GM23338 (cell line): ENCODE measurements at places on chromosomes 16 and 17.
A peak's percentile ranks its signal among the peaks of the same experiment; 100 is the strongest.

GRCh38 chr16:1923299-1924034 lies 5.3 kb upstream of the HS3ST6 start:
- peak; percentile 83 for DNase-seq

DNA sequence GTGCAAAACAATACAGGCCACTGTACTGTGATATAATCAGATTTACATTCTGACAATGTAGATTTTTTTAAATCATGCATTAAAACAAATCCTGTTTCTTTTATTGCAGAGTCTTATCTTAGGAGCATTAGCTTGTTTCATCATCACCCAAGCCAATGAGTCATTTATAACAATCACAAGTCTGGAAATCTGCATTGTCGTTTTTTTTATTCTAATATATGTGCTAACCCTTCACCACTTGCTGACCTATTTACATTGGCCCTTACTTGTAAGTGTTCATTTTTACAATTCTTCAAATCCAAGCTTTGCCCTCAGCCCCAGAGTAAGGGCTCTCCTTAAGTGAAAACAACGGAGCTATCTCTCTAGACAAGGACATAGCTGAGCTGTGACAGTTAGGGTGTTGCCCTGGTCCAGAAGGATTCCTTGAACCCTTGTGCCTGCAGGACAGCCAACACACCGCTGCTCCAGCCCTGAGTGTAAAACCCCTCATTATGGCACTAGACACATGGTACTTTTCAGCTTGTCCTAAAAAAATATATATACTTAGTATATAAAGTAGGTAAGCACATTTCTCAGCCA lies 3.7 kb downstream of the CMTM1 start:
- no peak for DNase-seq

- no peak for DNase-seq
These were observed 6.9 kb downstream of the CREBBP start for GRCh38 chr16:3873482-3874173.

DNA sequence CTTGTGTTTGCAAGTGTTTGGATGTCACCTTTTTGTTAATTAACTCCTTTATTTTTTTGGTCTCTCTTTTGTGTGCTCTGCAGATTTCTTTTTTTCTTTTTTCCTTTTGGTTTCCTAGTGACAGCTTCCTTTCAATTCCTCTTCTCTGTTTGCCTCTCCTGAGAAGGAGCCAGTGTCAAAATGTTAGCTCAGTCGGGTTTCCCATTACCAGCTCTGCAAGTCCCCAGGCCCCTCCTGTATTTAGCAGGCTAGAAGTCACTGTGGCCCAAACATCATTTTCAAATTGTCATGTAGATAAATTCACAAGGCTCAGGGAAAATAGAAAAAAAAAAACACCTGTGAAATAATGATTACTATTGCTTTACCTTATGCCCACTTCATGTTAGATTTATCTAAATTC lies 1621.6 kb downstream of the CDH8 start:
- peak; percentile 22 for DNase-seq

- no peak for DNase-seq
These were observed 96.8 kb downstream of the MAP2K6 start for GRCh38 chr17:69511250-69511649.

GRCh38 chr16:11276896-11277593 lies 765 bp upstream of the PRM2 start:
- DNase-seq: no peak

DNA sequence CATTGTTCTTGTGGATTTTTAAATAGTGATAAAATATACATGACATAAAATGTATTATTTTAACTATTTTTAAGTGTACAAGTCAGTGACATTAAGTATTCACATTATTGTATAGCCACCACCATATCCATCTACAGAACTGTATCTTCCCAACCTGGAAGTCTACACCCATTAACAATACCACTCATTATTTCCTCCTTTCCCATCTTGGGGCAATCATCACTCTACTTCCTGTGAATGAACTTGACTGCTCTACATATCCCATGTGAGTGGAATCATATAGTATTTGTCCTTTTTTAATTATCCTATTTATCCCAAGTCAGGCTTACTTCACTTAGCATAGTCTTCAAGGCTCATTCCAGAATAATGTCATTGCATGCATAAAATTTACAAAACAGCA lies 40.7 kb upstream of the MMP2 start:
- DNase-seq: no peak

DNA sequence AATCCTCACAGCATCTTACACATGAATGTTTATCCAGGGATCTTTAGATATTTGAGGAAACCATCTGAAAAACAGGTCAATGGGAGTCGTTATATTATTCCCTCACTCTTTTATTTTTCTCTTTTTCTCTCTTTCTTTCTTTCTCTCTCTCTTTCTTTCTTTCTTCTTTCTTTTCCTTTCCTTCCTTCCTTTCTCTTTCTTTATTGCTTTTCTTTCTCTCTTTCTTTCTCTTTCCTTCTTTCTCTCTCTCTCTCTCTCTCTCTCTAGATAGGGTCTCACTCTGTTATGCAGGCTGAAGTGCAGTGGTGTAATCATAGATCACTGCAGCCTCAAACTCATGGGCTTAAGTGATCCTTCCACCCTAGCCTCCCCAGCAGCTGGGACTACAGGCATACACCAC lies 20.3 kb upstream of the OR4D1 start:
- DNase-seq: no peak

- DNase-seq: peak; percentile 93
These were observed 23.7 kb upstream of the RCVRN start for GRCh38 chr17:9928601-9929333.

- DNase-seq: no peak
These were observed 32.5 kb upstream of the DHRS7B start for GRCh38 chr17:21094298-21094704.

- DNase-seq: no peak
These were observed 350.0 kb upstream of the ERCC4 start for GRCh38 chr16:13569986-13570385.

DNA sequence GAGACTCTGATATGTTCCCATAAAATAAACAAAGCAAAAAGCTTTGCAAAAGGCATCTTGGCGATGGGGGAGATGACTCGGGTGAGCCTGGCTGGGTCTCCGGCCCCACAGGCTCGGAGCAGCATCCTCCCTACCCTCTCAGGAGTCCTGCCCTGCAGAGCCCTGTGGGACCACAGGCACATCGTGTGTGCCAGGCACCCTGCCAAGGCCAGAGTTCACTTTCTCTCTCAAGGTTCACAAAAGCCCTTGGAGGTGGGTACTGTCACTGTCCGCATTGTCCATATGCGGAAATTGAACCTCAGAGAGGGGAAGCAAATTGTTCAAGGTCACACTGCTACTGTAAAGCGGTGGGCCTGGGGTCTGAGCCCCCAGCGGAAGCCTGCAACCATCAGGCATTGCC lies 48.5 kb downstream of the CRISPLD2 start:
- no peak for DNase-seq

DNA sequence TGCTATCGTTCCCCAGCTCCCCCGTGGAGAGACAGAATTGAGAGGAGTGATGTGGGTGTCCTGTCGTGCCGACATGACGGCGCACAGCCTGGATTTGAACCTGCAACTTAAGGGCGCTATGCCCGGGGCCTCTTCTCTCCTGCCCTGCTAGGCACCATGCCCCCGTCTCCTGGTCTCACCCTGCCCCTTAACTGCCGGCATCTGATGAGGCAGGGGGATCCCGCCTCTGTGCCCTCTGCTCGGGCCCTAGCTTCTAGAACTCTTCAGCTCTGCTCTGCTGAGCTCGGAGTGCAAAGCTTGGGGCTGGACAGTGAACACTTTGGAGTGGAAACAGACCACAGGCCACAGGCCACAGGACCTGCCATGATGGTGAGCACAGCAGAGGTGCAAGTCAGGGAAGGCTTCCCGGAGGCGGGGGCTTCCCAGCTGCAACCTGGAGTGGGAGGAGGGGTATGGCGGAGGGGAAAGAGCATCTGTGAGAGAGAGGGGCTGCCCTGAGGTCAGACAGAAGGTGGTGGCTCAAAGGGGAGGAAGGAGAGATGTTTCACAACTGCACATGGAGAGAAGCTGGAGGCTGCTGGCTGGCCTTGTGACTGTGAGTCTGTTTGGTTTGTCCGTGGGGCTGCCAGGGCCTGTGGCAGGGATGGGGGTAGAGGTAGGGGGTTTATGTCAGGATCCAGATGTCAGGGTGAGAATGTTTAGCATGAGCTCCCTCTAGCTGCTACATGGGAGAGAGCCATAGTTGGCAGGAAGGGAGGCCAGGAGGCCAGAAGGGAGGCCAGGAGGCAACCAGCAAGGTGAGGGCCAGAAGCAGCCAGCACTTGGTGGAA lies 107.8 kb downstream of the CRLF3 start:
- peak; percentile 63 for DNase-seq

DNA sequence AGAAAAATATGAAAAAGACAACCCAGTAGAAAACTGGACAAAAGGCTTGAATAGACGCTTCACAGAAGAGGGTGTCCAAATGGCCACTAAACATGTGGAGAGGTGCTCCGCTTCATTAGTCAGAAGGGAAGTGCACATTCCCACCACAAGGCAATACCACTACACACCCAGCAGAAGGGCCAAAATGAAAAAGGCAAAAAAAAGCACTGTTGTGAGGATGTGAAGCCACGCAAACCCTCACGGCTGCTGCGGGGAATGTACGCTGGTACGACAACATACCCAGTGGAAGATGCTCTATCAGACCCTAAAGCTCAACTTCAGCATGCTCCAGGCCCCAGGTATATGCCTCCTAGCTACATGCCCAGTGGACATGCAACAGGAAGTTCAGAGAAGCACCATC lies 17.0 kb downstream of the PIK3R5 start:
- DNase-seq: no peak

GRCh38 chr17:77535892-77536291 lies 395.1 kb downstream of the SEC14L1 start:
- no peak for DNase-seq

- no peak for DNase-seq
These were observed 94.6 kb downstream of the EMP2 start for GRCh38 chr16:10485698-10486382.

DNA sequence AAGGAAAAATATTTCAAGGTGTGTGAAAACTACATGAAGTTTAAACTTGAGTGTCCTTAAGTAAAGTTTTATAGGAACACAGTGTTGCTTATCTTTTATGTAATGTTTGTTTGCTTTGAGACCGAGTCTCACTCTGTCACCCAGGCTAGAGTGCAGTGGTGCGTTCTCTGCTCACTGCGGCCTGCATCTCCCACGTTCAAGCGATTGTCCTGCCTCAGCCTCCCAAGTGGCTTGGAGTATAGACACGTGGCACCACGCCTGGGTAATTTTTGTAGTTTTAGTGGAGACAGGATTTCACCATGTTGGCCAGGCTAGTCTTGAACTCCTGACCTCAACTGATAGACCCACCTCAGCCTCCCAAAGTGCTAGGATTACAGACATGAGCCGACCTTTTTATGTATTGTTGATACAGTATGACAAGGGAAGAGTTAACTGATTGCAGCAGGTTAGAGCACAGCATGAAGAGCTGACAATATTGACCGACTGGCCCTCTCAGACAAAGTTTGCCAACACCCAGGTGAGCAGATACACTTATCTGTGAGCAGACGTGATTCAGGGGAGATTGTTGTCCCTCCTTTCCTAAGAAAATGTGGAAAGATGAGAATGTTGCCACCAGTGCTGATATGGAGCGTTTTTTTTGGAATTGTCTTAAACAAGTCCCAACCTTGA lies 373.7 kb downstream of the WWOX start:
- DNase-seq: no peak

GRCh38 chr17:40317345-40317873 lies 8.4 kb downstream of the RARA start:
- DNase-seq: peak; percentile 91

DNA sequence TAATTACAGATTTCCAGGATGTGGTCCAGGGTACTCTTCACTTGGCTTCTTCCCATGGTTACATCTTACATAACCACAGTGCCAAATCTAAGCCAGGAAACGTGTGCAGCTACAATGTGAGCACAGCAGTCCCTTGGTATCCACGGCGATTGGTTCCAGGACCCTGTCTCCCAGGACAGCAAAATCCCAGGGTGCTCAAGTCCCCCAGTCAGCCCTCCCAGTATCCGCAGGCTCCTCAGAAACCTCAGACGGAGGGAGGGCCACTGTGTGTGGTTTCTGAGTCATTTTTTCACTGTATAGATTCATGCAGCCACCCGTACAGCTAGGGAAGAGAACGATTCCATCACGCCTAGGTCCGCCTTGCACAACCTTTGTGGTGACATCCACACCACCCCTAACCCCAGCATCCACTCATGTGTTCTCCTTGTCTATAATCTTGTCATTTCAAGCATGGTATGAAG lies 11.1 kb upstream of the ATP2C2 start:
- no peak for DNase-seq

DNA sequence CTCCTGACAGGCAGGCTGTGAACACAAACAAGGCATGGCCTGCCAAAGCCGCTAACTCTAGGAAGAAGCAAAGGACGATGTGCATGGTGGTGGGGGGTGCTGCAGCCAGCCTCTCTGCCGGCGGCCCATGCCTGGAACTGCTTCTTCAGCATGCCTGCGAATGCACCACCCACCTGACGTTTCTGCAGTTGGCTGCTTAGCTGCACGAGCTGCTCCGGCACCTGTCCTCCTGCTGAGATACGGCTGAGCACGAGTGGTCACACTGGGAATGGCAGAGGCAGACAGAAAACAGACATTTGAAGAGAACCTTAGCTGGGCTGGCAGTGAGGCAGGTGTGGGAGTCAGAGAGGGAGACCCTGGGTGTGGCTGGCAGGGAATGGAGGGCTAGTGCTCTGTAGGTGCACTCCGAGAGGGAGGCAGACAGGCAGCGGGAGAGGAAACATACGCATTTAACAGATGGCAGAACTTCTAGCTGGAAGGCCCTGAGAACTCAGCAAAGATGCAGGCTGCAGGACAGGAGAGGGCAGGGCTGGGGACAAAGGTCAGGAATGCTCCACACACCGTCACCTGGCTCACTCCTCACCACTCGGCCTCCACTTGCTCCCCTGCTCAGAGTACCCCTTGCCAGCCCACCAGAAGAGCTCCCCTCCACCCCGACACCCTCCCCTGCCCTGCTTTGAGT lies 5.2 kb downstream of the FLCN start:
- no peak for DNase-seq

DNA sequence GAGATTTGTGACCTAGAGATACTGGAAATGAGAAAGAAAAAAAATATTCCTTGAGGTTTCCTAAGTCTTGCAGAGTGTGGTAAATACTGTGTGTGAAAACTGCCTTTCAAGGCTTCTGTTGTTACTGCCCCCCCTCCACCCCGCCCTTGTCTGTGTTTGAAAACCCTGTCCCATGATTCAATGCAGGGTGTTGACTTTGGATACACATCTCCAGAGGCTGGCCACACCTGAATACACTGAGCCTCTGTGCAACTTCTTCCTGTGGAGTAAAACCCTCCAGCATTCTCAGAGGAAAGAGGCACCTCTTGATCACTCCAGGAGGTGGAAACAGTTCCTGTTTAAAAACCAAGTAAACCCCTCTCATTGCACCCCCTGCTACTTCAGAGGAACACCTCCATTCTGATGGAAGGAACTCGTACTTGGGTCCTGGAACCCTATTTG lies 123.0 kb upstream of the CACNG5 start:
- peak; percentile 56 for DNase-seq

GRCh38 chr17:47077576-47077975 lies 98.5 kb upstream of the RPRML start:
- DNase-seq: no peak

- DNase-seq: no peak
These were observed 9.5 kb downstream of the CD300LB start for GRCh38 chr17:74521701-74522201.

DNA sequence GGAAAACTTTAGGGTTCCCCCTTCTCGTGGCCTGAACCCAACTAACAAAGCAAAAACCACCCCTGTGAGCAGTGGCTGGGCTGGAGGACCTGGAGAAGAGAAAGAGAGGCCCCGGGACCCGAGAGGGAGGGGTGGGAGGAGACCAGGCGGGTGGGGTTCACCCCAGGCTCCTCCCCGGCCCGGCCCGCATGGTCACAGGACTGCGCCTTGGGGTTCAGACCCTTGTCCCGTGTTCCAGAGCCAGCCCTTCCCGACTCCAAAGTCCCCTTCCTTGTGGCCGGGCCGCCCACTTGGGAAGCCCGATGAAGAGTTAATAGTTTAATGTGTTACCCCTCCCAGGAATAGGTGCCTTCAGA lies 852 bp downstream of the MARVELD3 start:
- DNase-seq: peak; percentile 78
